ENCODE measurements at places on chromosomes 4 and X.

DNA sequence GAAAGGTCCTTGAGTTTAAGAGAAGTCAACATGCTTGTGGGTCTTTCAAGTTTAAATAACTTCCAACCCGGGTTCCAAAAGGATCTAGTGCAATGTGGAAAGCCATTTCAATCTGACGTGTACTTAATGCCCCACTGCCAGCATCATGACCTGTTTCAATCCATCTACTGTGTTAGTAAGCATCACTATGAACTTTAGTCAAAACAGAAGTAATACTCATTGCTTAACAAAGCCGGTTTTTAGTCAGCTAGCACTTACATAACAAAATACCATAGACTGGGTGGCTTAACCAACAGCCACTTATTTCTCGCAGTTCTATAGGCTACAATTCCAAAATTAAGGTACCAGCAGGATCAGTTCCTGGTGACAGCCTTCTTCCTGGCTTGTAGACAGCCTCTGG is 677.5 kb downstream of the DMD start:
- no peak for DNase-seq

DNA sequence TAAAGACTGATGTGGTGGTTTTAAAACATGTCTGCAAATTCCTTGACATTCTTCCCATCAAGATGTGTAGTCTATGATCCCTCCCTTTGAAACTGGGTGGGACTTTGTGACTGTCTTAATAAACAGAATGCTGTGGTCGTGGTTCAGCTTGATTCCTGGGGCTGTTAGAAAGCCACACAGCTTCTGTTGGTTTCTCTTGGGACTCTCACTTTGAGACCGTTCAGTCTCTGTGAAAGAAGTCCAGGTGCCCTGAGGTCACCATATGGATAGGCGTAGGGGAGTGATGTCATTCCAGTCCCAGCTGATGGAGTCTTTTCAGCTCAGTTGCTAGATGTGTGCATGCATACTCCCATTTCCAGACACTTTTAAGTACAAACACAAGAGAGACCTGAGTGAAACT is 216.6 kb downstream of the KDR start:
- no peak for DNase-seq

- DNase-seq = peak; percentile 56
These were observed 5.1 kb upstream of the GABRQ start for GRCh38 chrX:152632445-152633097.

GRCh38 chr4:5863461-5864113 is 29.3 kb downstream of the CRMP1 start:
- peak; percentile 78 for DNase-seq

- DNase-seq = no peak
These were observed 42.4 kb upstream of the GAB1 start for GRCh38 chr4:143294310-143294709.

- peak; percentile 24 for DNase-seq
These were observed 4.6 kb downstream of the DUSP9 start for GRCh38 chrX:153651540-153652079.

GRCh38 chr4:11769434-11769833 is 340.7 kb upstream of the HS3ST1 start:
- no peak for DNase-seq

DNA sequence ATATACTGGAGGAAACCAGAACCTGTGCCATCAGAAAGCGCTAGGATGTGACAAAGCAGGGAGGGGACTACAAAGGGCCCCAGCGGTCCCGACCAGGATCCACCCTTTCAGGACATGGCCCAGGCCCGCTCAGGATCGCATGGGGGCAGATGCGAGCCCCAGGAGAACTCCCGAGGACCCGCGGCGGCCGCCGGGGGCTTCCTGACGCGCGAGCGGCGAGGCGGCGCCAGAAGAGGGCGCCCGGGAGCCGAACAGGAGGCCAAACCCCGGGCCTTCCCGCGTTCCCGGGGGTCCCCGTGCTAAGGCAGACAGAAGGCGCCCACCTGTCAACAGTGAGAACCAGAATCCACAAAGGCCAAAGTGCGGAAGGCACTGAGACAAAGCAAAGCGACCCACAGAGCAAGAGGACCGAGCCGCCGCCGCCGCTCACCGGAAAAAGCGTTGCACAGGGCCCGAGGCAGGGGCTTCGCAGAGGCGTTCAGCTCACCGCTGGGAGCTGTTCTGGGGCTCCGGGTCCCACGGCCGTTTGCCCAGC is 7.3 kb upstream of the OPN1LW start:
- DNase-seq = peak; percentile 71

- DNase-seq = no peak
These were observed 198.2 kb downstream of the CEP135 start for GRCh38 chr4:56146956-56147355.

DNA sequence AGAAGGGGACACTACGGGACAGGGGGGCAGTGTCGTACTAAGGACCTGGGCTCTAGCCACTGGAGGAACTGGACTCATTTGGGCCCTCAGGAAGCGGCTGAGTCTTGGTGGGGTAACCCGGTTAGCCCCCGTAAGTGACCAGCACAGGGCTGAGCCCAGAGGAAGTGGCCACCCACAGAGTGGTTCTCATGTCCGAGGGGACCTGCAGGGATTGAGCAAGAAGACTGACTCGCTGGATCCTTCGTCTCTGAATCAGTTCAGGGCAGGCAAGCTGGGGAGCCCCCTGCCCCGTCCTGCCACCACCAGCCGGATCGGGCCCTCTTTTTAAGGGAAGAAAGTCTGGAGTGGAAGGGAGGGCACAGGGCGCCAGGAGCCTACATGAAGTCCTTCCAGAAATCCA is 719 bp upstream of the BGN start:
- no peak for DNase-seq

DNA sequence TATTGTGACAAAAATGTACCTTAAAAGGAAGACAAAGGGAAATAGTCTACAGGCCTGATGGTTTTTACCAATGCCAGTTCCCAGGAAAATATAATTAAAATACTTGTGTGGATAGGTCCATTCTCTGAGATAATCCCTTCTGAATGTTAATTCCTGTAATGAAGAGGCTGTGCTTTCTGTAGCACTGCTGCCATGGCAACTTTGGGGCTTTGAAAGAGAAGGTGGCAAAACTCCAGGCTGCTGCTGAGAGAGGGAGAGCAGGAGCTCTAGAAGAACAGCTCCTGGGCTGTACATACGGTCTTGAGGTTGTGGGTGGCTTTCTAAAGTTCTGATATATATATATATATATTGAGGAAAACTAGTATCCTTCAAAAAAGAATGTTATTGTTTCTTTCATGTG is 125.4 kb downstream of the PDLIM5 start:
- DNase-seq = no peak

DNA sequence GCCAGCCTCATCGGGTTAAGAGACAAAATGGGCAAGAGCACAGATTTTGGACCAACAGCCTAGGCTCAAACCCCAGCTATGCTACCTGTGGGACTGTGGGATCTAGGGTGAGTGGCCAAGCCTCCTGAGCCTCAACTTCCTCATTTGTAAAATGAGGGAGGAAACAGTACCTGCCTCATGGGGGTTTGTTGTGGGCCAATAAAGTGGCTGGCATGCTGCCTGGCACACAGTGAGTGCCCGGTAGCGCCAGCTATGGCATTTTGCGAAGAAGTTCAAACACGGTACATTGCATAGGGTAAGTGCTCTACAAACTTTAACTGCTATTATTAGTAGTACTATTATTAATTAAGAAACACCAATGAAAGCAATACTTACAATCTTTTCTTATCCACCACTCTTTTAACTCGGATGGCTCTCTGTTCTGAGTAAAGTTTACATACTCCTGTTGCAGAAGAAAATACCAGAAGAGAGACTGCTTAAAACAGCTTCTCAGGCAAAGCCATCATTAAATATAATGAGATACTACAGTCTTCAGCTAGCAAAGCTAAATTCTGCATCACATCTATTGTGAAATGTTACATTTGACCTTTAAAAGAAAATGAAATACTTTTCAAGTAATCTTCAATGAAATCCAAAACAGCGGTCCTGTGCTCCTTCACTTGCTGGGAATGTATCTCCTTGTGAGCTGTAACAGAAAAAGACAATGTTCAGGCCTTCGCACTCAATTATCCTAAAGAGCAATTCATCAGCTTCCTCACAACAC is 70.1 kb downstream of the NSG1 start:
- DNase-seq = no peak

DNA sequence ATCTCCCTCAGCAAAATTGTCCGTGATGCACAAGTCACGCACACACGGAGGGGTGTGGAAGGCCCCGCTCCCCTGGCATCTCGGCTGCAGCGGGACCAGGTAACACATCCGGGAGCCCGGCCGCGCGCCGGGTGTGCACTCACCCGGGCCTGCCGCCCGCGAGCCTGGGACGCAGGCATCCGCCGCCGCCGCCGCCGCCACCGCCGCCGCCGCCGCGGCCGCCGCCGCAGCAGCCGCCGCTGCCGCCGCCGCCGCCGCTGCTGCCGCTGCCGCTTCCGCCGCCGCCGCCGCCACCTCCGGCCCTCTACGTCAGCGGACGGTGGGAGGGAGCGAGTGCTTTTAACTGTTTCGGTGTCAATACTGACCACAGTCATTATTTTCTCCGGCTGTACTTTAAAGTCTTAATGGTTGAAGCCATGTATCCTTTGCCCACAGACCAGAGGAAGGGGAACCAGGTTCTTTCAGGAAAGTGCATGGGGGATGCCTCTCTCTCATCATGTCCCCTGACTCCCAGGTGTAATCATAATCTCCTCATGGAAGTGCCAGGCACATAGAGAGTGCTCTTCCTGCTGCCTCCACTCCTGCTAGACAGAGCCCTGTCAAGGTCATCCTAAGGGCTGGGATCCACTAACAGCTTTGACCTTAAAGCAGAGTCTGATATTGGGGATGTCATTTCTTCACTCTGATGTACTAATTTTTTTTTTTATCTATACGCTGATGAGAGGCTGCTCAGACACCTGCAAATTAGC is 38.0 kb downstream of the MAGEE2 start:
- DNase-seq = peak; percentile 44

GRCh38 chrX:130893356-130894085 is 9.5 kb downstream of the ENOX2 start:
- no peak for DNase-seq

GRCh38 chrX:48591255-48591791 is 6.0 kb upstream of the WDR13 start:
- DNase-seq = no peak

GRCh38 chr4:163587867-163588266 is 93.4 kb downstream of the TMA16 start:
- peak; percentile 24 for DNase-seq

DNA sequence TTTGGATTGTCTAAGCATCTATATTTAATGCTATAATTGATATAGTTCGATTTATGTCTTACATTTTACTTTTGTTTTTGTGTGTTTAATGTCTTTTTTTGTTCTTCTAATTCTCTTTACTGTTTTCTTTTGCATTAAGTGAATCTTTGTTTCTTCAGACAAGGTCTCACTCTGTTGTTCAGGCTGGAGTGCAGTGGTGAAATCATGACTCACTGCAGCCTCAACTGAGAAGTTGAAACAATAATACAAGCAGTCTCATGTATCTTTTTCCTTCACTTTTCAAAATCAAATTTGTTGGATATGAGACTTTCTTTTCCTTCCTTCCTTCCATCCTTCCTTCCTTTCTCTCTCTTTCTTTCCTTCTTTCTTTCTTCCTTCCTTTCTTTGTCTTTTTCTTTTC is 1401.6 kb downstream of the ADGRL3 start:
- DNase-seq = no peak

GRCh38 chr4:168623011-168623410 is 126.2 kb downstream of the PALLD start:
- no peak for DNase-seq

GRCh38 chr4:152166567-152166966 is 369.3 kb downstream of the FBXW7 start:
- no peak for DNase-seq

DNA sequence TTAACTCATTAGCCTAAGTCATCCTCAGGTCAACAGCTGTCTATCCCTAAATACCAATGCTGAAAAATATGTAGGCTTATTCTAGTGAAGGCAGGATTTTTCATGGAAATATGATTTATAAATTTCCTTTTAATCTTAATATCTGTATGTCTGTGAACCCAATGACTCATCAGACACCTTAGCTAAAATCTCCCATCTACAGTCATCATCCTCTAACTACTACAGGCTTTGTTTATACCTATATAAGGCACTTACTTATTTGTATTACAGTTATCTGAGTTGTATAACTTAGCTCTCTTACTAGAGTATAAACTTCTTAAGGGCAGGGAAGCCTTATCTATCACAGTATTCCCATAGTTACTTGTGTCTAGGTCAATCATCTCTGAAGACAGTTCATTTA is 24.2 kb downstream of the AMMECR1 start:
- DNase-seq = no peak

- no peak for DNase-seq
These were observed 9.8 kb upstream of the RTL5 start for GRCh38 chrX:72141372-72142004.

- DNase-seq = peak; percentile 55
These were observed at the start of gene NUDT10 for GRCh38 chrX:51332188-51332942. NUDT10 (plus strand) TSS chrX:51332822; CDS start chrX:51332966, 144 bp downstream.

GRCh38 chr4:128579154-128579853 is 230.2 kb upstream of the JADE1 start:
- DNase-seq = no peak

DNA sequence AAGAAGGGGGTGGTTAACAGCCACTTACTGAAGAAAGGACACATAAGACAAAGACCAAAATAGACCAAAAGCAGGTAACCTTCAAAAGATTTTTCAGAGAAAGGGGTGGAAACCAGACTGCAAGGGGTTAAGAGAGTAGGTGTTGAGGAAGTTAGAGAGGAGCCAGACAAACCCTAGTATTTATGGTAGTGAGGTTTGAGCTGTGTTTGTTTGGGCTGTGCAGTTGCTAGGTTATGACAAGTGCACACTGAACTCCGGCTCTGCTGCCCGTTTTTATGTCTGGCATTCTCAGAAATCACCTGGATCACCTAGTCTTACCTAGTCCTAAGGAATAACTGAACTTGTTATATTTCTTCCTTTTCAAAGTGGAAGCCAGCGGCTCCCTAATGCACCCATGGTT is 22.9 kb upstream of the G3BP2 start:
- no peak for DNase-seq

GRCh38 chrX:3518870-3519269 is 172.4 kb upstream of the MXRA5 start:
- no peak for DNase-seq

- DNase-seq = no peak
These were observed 74.3 kb downstream of the NUDT10 start for GRCh38 chrX:51406688-51407519.

- DNase-seq = no peak
These were observed 54.0 kb upstream of the MAP3K15 start for GRCh38 chrX:19569121-19569805.

DNA sequence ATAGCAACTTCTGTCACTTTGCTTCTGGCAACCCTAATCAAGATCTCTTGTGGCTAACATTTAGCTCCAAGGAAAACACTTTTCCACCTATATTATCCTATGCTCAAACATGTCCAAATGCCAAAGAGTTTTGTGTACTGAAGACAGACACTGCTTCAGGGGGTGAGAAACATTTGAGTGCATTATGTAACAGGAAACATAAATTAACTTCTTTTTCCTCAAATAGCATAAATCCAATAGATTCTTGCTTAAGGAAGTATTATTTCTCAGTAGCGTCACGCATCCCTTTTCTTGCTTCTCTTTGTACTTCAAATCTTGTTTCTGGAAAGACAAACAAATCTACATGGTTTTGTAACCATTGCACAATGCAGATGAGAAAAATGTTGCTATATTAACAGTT is 839.1 kb downstream of the GLUD2 start:
- DNase-seq = no peak

- no peak for DNase-seq
These were observed 1337.1 kb upstream of the PABPC4L start for GRCh38 chr4:135538698-135539097.

All from activated CD4-positive, alpha-beta T cell treated with anti-CD3 and anti-CD28 coated beads for 48 hours (primary cell).